ENCODE measurements at places on chromosomes 2 and 18.

GRCh38 chr18:46447323-46447722, 209.7 kb downstream of the LOXHD1 start:
- no peak for DNase-seq

DNA sequence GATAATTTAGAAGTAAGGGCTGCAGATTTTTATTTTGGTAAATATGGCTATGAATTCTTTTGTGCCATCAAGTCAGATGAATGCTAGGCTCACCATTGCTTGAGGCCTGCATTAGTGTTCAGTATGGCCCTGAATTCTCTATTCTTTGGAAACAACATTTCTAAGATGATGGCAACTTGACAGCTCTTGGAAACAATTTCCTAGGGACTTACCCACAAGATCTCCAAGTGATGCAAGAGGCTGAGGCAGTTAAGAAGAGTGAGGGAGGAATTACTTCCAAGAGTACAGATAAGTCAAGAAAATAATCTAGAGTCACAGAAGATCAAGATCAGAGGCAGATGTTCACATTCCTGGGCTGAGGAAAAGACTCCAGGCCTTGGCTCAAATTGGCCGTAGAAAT, 129.1 kb downstream of the NRP2 start:
- DNase-seq, result no peak

GRCh38 chr2:137185378-137186078, 420.2 kb downstream of the THSD7B start:
- DNase-seq, result no peak

GRCh38 chr2:128780434-128781080, 461.9 kb upstream of the HS6ST1 start:
- DNase-seq, result no peak

DNA sequence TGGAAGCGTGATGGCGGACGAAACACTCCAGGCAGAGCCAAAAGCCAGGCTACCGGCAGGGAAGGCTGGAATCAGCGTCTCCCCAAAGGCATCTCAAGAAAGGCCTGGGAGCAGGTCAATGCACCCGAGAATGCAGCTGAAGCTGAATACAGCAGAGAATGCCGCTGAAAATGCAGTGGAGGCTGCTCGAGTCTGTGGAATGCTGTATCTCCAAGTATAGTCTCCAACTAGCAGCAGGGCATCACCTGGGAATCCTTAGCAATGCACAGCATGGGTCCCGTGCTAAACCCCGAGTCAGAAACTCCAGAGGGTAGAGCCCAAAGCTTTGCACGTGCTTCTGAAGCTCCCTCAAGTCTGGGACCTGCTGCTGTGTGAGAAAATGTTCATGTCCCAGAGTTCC, 191.1 kb upstream of the ALKAL2 start:
- no peak for DNase-seq

DNA sequence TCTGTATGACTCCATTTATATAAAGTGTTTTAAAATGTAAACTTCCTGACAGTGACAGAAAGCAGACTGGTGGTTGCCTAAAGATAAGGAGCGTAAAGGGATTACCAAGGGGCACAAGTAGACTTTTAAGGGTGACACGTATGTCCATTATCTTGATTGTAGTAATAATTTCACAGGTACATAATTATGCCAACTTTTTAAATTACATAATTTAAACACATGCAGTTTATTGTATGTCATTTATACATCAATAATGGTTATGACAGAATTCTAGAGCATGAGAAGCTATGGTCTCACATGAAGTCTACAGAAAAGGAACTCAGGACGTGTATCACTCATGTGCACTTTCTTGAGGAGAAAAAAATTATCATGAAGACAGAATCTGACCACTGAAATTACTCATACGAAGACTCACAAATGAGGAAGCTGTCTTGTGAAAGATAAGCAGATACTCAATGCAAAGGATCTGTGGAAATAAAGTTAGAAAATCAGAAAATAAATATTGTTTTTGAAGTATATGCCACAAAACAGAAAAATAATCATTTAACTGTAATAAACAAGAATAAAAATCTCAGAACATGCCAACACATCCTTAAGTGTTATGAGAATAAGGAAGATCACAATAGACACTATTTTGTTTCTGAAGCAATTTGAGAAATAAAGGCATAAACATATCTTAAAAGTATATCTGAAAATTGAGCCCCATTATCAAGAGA, 84.4 kb downstream of the TMEM131 start:
- DNase-seq, result no peak

DNA sequence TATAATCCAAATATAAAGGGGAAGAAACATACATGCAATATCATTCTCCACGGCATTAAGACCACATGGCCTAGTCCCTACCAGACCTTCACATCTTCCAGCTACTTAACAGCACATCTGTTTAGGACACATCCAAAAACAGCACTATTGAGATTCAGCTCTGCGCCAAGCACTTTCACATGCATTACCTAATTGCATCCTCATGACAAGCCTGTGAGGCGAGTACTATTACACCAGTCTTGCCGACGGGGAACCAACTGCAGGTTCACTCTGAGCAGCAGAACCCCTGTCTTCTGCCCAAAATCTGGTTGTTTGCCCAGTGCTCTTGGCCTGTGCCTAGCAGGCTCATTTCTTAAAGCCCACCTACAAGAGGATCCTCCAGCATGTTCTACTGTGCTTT, 66.7 kb downstream of the AAK1 start:
- DNase-seq, result no peak

GRCh38 chr2:207163053-207163755, 2.5 kb downstream of the KLF7 start:
- DNase-seq, result no peak

GRCh38 chr2:232668805-232669444, 28.2 kb upstream of the GIGYF2 start:
- DNase-seq, result no peak

- DNase-seq, result no peak
Observed at GRCh38 chr2:231058761-231059550, 2.3 kb downstream of the PSMD1 start.

GRCh38 chr2:38682008-38682575, 16.2 kb downstream of the GALM start:
- DNase-seq, result no peak

DNA sequence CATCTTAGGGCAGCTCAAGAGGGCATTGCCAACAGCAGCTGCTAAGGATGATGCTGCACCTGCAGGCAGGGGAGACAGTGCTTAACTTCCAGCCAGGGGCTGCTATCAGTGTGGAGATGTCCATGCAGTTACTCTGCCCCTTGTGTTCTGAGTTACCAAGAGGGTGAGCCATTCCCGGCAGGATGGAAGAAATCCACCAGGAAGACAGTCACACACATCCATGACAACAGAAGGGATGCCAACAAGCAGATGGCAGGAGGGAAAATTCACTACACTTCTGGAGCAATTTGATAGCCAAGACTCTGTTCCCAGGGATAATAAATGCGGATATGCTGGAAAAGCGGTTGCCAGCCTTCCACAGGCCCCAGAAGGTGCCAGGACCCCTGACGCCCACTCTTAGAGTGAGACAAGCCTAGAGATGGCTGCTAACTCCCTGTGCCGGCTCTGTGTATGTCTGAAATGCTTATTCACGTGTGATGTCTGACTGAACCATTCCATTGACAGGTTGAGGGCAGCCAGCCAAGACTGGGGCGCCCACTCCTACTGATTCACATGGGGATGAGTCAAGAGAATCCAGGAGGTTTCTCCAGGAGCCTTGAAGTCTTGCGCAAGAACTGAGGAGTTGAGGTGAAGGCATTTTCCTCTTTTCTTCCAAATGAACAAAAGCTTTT, 24.5 kb downstream of the LOXHD1 start:
- no peak for DNase-seq

DNA sequence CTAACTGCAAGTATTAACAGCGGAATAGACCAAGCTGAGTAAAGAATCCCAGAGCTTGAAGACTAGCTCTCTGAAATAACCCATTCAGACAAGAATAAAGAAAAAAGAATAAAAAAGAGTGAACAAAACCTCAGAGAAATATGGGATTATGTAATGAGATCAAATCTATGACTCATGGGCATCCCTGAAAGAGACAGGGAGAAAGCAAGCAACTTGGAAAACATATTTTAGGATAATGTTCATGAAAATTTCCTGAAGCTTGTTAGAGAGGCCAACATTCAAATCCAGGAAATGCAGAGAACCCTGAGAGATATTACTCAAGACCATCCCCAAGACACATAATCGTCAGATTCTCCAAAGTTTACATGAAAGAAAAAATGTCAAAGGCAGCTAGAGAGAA, 17.3 kb downstream of the PFN4 start:
- DNase-seq, result no peak

GRCh38 chr2:45794134-45794617, 142.7 kb downstream of the PRKCE start:
- no peak for DNase-seq

- DNase-seq, result no peak
Observed at GRCh38 chr2:125086313-125087184, 1061.5 kb downstream of the CNTNAP5 start.

- DNase-seq, result no peak
Observed at GRCh38 chr18:62954366-62954765, 239.0 kb downstream of the PHLPP1 start.

DNA sequence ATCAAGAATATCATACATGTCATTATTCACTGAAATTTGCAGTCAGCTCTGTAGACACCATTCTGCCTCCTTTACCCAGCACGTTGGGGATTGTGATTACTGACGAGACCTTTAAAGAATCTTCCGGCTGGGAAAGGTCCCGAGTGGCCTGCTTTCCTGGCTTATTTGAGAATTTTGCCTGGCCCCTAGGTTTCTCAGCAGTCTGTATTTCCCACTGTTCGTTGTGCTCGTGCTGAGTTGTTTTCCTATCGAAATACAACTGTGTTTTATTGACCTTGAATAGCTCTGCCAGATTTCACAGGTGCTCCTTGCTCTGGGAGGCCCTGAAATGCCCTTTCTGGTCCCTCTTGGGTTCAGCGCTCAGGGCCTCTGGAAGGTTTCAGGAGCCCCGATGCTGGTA, 94.9 kb downstream of the AGAP1 start:
- no peak for DNase-seq

GRCh38 chr2:175103191-175103590, 64.8 kb downstream of the ATF2 start:
- no peak for DNase-seq

DNA sequence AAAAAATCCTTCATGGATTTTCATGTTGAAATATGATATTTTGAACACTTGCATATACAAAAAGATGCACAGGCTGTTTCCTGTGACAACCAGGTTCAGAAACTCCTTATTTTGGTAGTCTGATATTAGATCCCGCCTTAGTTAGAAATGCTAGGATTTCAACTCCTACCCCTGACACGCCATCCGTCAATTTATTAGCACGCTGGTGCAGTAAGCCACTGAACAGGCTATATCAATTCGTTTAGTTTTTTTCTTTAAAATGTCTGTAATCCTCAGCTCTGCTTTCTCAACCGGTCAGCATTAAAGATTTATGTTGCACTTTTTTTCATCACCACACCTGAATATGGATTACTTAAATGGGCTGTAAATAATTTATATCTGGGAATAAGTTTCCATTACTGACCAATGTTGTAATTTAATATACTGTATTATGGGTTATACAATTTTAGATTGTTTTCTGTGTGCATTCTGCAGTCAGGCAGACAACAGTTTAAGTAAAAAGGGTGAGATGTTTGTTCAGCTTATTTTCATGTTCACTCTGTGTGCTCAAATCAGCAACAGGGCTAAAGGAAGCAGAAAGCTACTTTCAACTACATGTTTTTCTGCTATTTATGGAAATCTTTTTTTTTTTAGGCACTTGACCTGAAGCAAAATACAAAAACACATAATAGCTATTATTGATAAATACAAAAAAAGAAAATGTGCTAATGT, 227.7 kb downstream of the ARHGAP15 start:
- DNase-seq, result no peak

DNA sequence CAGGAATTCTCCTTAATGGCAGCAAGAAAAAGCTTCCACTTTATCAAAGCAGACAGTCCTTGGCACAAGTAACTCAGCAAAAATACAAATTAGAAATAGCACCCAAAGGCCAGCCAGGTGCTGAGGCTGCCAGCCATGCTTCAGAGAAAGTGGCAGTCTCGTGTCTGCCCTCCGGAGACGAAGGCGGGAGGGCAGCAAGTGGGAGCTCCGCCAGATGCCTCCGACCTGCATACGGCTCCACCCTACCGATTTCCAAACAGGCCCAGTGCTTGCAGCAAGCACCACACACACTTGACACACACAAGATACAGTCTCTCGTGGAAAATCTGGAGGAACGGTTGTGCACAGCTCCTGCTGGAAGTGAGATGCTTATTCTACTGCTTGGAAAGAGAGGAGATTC, 134.9 kb upstream of the REV1 start:
- DNase-seq, result no peak

GRCh38 chr2:102977426-102978090, 215.7 kb downstream of the TMEM182 start:
- DNase-seq, result no peak

GRCh38 chr2:183037553-183038340, 510 bp downstream of the NCKAP1 start:
- DNase-seq, result peak; percentile 10

DNA sequence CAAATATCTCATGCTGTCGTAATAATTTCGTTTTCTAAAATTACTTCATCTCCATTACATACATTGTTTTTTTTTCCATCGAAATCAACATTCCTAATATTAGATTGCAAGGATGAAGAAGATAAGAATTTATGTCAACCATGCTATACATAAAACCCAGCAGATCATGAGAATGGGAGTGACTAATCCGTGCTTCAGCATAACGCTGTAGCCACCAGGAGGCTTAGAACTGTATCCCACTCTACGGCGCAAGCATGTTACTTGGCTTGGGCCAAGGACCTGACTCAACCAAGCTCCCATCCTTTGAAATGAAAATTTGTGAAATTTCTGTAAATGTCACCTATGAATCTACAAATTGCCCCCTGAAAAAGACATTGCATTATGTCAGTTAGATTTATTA, 392.5 kb downstream of the FIGN start:
- no peak for DNase-seq

DNA sequence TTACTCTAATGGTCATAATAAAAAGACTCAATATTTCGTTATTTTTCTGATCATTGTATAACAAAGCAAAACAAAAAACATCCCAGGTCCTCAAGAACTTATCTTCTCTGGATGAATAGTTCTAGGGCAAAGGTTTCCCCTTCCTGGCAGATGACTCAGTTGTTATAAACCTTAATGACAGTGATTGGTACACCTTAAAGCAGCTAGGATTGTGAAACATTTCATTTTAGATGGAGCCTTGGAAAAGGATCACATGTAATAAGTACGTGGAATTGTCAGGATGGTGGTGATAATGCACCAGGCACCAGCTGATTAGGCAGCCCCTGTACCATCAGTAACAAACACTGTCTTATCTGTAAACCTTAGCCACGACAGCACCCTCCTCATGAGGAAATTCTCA, 47.2 kb downstream of the MEP1B start:
- DNase-seq, result no peak

DNA sequence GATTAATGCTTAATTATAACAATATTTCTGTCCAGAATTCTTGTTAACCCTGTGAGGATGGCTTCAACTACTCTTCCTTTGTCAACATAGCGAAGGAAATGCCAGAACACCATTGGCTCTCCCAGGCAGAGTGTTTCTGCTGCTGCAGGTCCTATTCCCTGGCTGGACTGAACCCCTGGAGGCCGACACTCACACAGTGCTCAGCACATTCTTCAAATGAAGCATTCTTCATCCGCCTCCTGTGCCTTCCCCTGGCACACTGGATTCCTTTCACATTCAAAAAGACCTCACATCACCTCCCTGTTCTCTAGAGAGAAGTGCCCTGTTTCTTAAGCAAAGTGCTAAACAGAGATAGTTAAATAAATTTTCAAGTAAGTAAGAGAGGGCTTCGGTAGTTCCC, 187.3 kb upstream of the MSH6 start:
- no peak for DNase-seq

Measured in stimulated activated CD8-positive, alpha-beta memory T cell treated with anti-CD3 and anti-CD28 coated beads, Interleukin-7, amount 100 ng/mL, for 1 hour (primary cell).